ENCODE measurements at places on chromosomes 7 and 10. TPM values are rescaled to one million over a fixed set of nuclear protein-coding genes. Genes with fewer than 3 reads are reported as not detected.

DNA sequence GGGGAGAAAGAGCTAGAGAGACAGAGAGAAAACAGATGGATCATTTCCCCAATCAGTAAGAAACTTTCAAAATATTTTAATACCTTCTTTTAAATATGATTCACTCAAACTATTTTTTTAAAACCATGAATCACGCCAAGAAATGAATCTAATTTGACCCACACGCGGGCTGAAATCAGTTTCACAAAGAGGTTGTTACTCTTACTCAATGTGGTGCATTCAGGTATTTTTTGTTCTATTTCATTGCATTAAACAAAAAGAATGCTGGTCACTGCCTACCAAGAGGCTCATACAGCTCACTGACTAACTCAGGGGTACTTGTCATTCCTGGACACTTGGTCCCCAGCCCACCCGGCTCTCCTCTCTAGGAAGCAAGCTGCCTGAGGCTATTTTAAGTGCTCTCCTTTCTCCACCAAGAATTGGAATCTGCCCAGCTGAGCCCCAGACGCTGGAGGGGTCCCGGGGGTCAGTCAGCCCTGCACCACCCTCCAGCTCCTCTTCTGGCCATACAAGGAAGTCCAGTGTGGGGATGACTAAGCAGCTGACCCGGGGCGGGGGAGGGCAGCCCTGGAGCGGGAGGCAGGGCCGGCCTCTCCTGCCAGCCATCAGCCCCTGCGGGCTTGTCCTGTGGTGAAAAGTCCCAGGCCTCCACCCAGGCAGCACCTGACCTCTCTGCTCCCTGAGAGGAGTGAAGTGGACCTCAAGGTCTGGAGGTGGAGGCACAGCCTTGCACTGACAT is 21.7 kb upstream of the PFKP start:
- DNase-seq: peak; percentile 70

DNA sequence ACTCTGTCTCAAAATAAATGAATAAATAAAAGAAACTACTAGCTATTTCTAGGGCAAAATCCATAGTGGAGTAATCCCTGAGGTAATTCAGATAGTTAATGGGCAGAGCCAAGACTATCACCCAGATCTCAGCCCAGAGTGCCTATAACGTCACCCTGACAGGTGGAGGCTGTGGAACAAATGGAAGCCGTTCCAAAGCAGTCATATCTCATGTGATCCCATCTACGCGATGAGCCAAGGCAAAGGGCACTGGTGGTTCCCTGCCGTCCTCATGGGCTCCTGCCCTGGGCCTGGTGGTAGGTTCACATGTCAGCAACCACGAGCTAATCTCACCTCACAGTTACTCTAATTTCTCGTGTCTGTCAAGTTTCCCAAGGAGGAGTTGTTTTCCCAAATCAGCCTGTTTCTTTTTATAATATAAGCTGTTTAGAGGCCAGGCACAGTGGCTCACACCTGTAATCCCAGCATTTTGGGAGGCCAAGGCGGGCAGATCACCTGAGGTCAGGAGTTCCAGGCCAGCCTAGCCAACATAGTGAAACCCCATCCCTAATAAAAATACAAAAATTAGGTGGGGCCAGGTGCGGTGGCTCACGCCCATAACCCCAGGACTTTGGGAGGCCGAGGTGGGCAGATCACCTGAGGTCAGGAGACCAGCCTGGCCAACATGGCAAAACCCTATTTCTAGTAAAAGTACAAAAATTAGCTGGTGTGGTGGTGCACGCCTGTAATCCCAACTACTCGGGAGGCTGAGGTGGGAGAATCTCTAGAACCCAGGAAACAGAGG is 22.5 kb upstream of the ASCC1 start:
- DNase-seq: no peak

GRCh38 chr10:101741938-101742337 is 34.0 kb downstream of the FGF8 start:
- DNase-seq: no peak

GRCh38 chr7:44533301-44534055 is 7.7 kb downstream of the NPC1L1 start:
- no peak for DNase-seq

The HOXA3 gene
- total RNA-seq: 19.9 TPM

GRCh38 chr10:124179308-124180043 is 86.1 kb upstream of the CHST15 start:
- no peak for DNase-seq

The HYAL4 gene
- total RNA-seq: not detected

DNA sequence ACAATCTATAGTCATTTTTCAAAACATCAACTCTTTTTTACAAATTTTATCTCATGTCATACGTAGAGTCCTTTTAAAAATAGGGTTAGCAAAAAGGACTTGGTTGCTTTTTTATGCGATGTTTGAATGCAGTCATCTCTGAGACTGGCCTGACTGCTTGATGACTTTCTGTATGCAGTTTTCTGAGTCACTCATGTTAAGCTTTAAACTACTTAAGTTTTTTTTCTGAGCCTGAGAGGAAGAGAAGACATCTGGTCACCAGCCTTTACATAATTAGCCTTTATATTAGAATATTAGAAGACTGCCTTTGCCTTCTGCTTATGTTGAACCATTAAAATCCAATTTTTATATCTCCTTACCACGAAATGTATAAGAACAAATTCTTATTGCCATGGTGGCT is 834.4 kb upstream of the MBL2 start:
- DNase-seq: no peak

The NKX2-3 gene
- 4.9 TPM for total RNA-seq

- DNase-seq: no peak
Measured at GRCh38 chr7:73851410-73852338, 9.3 kb upstream of the TMEM270 start.

DNA sequence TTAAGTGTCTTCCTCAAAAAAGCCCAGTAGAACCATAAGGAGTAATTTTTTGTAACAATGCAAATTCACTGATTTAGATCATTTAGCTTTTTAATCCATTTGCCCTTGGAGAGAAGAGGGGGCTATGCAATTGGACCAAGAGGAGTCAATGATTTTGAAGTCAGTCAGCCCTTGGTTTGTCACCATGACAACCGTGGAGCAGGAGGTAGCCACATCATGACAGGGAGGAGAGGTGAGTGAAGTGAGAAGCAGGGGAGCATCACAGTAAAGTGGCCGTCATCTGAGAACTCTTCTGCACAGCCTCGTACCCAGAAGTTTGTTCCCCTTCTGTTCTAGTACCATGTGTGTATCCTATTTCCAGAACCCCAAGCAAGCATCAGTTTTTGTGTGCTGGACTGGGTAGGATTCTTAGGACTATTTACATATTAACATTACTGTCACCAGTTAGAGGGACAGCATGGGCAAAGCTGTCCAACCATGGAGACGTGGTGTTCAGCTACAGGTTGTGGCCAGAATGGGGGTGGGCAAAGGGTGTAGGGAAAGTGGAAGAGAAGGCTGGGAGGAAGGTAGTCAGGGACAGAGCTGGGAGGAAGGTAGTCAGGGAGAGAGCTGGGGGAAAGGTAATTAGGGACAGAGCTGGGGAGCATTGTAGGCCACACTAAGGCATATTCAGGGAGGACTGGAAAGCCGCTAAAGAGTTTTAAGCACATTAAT is 13.1 kb downstream of the UBE3C start:
- DNase-seq: no peak

The TSPAN13 gene
- total RNA-seq: 90.8 TPM

The ANLN gene
- 23.7 TPM for total RNA-seq

DNA sequence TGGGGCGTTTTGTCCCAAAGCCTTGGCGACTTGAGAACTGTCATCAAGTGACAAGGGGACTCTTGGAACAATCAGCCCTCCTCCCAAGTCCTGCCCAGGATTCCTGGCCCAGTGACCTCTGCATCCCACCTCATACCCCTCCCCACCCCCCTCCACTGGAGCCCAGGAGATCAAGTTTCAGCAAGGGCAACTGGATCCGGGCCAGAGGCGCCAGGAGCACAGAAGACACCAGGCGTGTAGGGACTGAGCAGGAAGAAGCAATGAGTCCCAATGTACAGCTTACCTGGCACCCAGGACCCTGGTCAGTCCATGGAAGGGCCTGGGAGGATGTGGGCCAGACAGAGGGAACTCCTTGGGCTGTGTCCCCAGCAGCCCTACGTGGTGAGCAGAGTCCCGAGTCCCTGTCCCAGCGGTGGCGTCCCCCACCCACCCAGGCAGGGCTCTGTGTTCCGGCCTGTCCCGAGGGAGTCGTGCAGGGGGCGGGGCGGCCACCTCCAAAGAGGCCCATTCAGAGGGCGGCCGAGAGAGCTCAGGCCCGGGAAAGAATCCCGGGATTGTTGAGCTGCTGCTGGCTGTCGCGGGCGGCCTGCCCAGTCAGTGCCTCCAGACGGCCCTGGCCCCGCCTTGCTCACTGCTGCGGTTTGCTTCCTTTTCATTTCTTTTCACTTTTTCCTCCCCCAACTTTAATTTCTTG is 254.1 kb downstream of the TNS3 start:
- peak; percentile 79 for DNase-seq

DNA sequence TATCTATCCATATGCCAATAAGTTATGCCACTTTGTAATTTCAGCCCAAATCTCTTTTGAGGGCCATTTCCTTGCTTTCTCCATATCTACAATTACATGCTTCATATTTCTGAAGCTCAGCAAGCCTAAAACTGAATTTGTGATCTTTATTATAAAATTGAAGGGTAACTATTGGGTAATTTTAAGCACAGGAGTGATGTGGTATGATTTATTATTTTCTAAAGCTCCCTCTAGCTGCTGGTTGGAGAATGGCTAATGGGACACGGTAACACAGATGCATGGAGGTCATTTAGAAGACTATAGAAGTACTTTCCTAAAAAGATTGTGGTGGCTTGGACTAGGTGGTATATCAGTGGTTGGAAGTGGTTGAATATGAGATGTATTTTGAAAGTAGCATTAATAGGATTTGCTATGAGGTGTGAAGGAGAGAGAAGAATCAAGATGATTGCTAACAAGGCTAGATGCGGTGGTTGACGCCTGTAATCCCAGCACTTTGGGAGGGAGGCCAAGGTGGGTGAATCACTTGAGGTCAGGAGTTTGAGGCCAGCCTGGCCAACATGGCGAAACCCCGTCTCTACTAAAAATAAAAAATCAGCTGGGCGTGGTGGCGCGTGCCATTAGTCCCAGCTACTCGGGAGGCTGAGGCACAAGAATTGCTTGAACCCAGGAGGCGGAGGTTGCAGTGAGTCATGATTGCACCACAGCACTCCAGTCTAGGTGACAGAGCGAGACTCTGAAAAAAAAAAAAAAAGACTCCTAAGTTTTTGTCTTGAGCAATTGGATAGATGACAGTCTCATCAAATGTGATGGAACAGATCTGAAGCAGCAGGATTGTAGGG is 13.9 kb downstream of the KLHDC10 start:
- DNase-seq: no peak

DNA sequence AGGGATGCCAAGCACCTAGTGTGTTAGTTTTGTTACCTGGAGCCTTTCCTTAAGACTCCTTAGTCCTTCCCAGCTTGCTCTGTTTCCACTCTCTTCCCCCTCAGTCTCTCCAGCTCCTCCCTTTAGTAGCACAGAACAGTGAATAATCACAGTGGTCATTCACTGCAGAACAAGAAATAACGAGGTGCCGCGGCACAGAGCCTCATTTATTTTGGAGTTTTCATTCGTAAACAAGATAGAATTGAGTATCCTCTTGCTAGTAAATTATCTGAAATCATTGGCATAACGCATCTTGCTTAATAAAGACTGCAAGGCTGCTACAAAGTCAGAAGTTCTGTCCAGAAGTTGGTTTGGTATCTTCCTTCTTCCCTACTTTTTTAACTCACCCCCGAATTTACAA is 129.3 kb upstream of the LANCL2 start:
- DNase-seq: no peak

- peak; percentile 70 for DNase-seq
Measured at GRCh38 chr7:39950473-39951225, 593 bp downstream of the CDK13 start.

The SPDYE9 gene
- total RNA-seq: not detected

GRCh38 chr7:114924038-114924712 is 2.3 kb downstream of the MDFIC start:
- DNase-seq: no peak

GRCh38 chr7:2527505-2528467 is 8.2 kb downstream of the LFNG start:
- DNase-seq: peak; percentile 59

The TRIM73 gene
- total RNA-seq: 3.2 TPM

The GDI2 gene
- 185 TPM for total RNA-seq

DNA sequence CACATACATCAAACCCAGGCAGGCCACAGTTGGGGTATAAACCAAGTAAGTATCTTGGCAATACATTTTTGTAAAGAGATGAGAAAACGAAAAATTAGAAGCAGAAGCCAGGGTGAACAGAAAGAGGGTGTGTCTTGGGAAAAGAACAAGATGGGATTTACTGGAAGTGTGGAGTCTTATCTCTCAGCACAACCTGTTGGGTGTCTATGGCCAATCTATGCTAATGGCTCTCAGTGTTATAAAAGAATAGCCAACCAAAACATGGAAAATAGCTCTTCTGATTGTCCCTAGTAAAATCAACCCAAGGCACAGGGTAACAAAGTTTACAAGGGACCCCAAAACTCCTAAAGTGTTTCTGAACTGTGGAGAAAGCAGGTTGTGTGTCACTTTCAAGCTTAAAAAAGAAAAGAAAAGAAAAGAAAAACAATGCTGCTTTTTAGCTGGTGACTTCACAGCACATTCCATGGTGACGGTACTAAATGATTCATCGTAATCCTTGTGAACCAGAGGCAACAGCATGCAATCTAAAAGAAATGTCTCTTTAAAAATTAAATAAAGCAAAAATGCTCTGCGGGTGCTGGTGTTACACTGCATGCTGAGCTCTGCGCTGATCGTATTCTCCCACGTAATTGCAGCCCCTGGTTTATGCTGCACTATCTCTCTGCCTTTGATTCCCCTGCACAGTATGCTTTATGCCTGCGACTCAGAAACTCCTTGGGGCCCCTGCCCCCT is 100.8 kb downstream of the C10orf90 start:
- DNase-seq: no peak

- DNase-seq: no peak
Measured at GRCh38 chr10:27536437-27536836, 32.3 kb downstream of the RAB18 start.

GRCh38 chr7:148711191-148712102 is 12.7 kb downstream of the CUL1 start:
- DNase-seq: no peak

GRCh38 chr10:122010405-122011050 is 21.6 kb downstream of the TACC2 start:
- no peak for DNase-seq

DNA sequence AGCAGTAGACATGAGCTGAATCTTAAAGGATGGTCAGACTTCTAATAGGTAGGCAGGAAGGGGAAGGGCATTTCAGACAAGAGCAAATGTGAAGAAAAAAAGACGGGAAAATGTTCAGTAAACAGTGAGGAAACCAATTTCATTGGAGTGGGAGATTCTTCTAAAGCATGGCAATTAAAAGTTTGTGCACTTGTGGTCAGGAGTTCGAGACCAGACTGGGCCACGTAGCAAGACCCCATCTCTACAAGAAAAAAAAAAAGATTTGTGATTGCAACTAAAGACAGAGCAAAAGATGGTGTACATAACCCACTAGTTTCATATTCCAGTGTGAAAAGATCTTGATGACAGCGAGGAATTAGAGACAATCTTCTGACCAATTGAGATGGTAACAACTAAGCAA is 41.7 kb downstream of the CCDC71L start:
- DNase-seq: no peak

DNA sequence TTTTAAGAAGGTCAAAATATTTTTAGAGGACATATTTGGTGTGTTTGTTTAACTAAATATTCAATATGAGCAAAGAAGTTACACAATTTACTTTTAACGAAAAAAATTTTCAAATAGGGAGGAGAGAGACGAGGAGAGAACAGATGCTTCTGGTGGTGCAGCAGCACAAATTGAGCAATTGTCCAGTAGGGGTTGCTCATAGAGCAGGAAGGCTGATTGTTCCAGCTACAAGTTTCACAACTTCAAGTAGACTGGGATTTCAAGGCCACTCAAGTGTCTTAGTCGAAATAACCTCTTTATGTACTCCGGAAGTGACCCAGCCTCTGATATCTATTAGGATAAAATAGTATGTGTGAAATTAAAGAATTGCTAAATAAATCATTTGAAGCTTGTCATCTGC is 197.9 kb downstream of the HDAC9 start:
- peak; percentile 3 for DNase-seq

Measured in mucosa of descending colon (tissue), 3 donors.